ENCODE measurements at places on chromosomes 3 and 15.

- DNase-seq = no peak
These were observed 101.1 kb downstream of the CMSS1 start for GRCh38 chr3:99918715-99919114.

DNA sequence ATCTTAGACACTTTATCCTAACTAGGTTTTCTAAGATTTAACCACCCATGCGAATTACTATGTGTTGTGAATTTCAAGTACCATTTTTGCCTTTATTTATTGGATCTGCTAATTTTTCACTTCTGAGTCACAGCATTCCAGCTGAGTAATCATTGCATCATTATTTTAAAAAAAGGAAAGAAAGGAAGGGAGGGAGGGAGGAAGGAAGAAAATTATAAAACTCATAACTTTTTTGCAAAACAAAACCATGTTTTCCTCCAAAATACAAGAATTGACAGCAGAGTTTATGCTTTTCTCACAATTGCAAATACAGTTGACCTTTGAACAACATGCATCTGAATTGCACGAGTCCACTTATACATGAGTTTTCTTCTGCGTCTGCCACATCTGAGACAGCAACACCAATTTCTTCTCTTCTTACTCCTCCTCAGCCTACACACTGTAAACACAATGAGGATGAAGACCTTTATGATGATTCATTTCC, 651.4 kb upstream of the NECTIN3 start:
- DNase-seq = peak; percentile 73

GRCh38 chr3:172359231-172359630, 89.0 kb downstream of the GHSR start:
- no peak for DNase-seq

DNA sequence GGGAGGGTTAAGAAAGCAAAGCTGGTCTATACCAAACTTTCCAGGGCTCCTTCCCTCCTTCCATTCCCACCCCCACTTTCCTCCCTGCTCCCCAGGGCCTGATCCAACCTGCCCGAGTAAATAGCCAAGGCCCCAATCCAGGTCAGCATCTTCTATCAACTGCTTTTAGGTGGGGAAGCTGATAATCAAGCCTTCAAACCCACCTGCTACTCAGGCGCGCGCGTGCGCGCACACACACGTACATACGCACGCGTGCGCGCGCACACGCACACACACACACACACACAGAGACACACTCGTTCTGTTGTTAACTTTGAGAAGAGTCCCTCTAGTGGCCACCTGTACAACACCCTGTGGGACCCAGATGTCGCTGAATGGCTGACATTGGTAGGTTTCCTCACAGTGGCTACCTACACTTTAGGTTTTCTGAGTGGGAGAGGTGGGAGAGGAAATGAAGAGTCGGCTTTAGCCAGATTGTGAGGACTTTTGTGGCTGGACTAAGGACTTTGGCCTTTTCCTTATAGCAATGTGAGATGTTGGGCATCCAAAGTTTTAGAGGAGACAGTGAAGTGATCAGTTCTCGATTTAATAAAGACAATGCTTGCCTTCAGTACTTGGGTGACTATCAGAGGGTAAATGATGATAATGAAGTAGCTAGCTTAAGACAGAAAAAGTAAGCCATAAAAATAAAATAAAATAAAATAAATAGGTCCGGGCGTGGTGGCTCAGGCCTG, 179.9 kb upstream of the C2CD4B start:
- peak; percentile 60 for DNase-seq

GRCh38 chr3:69716119-69716518, 23.1 kb upstream of the MITF start:
- DNase-seq = no peak

DNA sequence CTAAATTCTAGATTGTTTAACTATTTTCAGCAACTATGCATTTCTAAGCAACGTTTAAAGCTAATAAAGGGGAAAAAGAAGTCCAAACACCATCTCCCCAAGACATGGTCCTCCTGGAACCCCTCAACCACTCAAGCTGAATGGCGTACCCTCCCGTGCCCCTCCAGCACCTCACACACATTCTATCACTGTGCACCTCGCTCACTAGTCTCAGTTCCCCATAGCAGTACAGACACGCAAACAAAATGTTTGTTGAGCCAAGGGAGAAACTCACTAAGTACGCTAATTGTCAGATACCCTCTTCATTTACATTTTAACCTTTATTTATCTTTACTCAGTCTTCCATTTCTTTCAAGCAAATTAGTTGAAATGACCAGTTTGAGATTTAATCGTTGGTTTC, 48.8 kb downstream of the ACAP2 start:
- no peak for DNase-seq
